Foreskin keratinocyte (primary cell): ENCODE measurements at places on chromosomes 5 and 9. TPM values are rescaled to one million over a fixed set of nuclear protein-coding genes. Genes with fewer than 3 reads are reported as not detected.

NMUR2 gene
- polyA plus RNA-seq = not detected in 2 replicates

SLC46A2 gene
- polyA plus RNA-seq = not detected in 2 replicates

MYOT gene
- polyA plus RNA-seq = 0.02 and 0.07 TPM in 2 replicates

PCDHGB5 gene
- 0.19 and 0.67 TPM in 2 replicates for polyA plus RNA-seq

TMOD1 gene
- polyA plus RNA-seq = not detected in 2 replicates

SURF1 gene
- polyA plus RNA-seq = 35.1 and 38.2 TPM in 2 replicates

NR2F1-AS1 gene
- polyA plus RNA-seq = not detected in 2 replicates

ESM1 gene
- polyA plus RNA-seq = 1.8 and 7.0 TPM in 2 replicates

LCN1 gene
- not detected in 2 replicates for polyA plus RNA-seq

C1QTNF3 gene
- polyA plus RNA-seq = 0.16 and 0.30 TPM in 2 replicates

KCNN2 gene
- 0.06 and 0.11 TPM in 2 replicates for polyA plus RNA-seq

AQP3 gene
- polyA plus RNA-seq = 138 and 192 TPM in 2 replicates

PCDHGC4 gene
- 0.02 and 0.04 TPM in 2 replicates for polyA plus RNA-seq

DNA sequence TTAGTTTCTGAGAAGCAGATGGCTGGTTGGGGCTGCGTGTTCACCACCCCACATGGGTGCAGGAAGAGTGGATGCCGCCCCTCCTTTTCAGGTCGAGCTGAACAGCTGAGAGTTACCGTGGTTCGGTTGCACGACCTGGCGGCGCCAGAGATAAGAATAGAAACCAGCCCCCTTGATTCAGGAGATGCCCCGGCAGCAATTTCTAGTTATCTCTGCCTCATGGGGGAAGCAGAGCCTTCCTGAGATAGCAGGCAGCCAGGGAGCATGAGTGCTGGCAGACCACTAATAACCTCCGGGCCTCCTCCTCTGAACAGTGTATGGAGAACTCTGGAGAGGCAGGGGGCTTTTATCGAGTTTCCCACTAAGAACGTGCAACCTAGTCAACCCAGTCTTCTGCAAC lies 177.8 kb downstream of the NSG2 start:
- DNase-seq = no peak

- DNase-seq = no peak
These were observed 47.9 kb downstream of the MEGF10 start for GRCh38 chr5:127338501-127338900.

DNA sequence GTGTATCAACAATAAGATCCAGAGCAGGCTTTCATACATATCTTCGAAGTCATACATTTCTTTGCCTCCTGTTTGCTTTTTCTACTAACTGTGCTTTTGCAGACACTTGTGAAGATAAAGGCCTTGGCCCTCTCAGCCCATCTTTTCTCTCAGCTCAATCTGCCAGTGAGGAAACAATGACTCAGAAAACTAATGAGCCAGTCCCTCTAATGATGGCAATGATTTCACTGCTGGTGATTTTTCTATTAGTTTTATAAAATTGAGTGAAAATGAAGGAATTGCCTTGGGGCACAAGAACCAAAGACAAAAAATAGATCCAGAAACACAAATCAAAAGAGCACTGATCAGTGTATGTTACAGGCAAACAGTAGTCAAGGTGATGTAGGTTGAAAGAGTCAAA lies 167.7 kb upstream of the PPP2R2B start:
- no peak for DNase-seq

DNA sequence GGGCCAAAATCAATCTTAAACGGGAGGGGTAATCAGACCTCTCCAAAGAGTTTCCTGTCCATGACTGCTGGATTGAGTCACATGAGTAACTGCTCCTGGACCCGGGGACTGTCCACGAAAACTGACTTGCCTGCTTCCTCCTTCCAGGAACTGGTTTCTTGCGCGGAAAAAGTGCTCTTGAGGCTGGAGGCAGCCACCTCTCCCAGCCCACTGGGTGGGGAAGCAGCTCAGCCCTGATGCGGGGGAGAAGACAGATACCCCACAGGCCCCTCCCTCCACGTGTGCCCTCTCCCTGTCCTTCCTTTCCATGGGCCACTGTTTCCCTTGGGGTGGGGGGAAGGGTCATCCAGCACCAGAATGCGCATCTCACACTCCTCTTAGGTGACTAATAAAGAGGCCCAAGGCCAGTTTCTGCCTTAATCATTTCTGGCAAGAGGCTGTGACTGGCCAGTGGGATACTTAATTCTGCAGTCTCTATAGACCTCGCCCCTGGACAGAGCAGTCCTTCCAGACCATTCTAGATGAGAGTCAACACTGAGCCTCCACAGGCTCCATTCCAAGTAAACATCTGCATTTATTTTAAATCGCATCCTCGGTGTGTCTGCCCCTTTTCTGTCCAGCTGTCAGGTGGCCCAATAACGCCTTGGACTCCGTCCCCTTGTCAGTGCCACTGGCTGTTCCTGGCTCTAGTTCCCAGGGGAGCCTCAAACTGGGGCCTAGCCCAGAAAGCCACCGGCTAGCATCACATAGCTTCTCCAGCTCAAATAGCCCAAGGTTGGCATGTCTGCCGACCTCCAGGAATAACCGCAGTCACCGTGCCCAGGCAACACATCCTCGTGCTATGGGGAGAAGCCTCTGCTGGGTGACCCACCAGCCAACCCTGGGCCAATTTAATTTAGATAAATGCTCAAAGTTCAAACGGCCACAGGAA lies 12.0 kb downstream of the REXO4 start:
- no peak for DNase-seq

DNA sequence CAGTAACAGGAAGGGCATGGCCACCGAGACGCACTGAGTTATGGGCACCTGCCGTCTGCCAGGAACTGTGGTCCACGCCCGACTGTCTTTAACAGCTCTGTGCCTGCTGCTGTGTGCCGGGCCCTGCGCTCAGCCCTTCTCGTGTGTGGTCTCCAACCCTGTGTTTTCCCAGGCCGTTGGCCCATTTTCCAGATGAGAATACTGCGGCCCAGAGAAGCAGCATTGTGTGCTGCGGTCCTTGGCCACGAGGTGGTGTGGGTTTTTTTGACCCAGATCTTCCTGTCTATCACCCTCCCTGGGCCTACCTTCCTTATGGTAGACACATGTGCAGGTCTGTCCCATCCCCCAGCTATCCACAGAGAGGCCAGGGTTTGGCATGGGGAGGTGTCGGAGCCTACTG lies 47.0 kb downstream of the RXRA start:
- no peak for DNase-seq

- DNase-seq = no peak
These were observed 165.2 kb downstream of the MAPKAP1 start for GRCh38 chr9:125541840-125542243.

- peak; percentile 24 for DNase-seq
These were observed 566 bp upstream of the FOCAD start for GRCh38 chr9:20683351-20684034.

GRCh38 chr5:146599261-146599660 lies 83.3 kb upstream of the GPR151 start:
- DNase-seq = no peak

- no peak for DNase-seq
These were observed 125.2 kb downstream of the WDR41 start for GRCh38 chr5:77366717-77367500.

GRCh38 chr9:127904561-127905003 lies 5.2 kb upstream of the ST6GALNAC6 start:
- no peak for DNase-seq

DNA sequence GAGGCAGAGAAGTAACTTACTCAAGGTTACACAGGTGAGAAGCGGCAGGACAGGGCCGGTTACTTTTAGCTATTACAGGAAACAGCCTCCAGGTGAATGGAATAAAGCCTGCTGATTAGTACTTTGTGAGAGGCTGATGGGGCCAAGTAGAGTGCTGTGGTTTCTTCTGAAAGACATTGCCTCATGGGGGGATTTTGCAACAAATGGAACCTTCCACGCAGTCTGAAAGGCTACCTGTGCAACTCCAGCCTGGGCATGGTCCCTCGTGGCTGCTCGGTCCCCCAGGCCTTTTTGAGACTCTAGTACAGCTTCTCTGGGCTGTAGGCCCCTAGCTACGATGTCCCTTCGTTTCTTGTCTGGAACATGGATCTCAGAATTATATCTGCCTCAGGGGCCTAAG lies 2.0 kb downstream of the TMEM268 start:
- DNase-seq = no peak

- no peak for DNase-seq
These were observed 372.2 kb downstream of the NFIB start for GRCh38 chr9:13941714-13942113.
